ENCODE measurements at places on chromosomes 7 and 10.

DNA sequence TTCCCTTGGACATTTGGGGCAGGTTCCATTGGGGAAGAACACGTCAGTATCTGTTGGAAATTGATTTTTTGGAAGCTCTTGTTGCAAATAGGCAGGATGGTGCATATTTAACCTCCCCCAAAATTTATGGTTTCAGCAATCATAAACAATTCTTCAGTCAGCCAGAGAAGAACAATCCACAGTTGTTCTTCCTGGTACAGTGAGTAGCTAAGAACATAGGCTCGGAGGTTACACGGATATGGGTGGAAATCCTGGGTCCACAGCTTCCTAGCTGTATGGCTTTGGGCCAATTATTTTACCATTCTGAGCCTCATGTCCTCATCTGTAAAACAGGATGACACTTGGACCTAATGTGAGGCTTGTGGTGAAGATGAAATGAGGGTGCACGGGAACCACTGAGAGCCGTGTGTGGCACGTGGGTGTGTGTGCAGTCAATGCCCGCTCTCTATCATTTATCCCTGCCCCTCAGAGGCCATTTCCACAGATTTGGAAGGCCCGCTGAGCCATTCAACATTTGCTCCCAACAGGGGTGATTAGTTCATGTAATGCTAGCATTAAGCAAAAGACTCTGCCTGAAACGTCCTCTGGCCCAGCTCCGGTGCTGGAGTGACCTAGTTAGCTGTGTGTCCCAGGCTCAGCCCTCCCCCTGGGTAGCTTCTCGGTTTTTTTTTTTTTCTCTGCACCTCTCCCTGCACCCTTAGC is 9.7 kb downstream of the CAMK1D start:
- no peak for DNase-seq

DNA sequence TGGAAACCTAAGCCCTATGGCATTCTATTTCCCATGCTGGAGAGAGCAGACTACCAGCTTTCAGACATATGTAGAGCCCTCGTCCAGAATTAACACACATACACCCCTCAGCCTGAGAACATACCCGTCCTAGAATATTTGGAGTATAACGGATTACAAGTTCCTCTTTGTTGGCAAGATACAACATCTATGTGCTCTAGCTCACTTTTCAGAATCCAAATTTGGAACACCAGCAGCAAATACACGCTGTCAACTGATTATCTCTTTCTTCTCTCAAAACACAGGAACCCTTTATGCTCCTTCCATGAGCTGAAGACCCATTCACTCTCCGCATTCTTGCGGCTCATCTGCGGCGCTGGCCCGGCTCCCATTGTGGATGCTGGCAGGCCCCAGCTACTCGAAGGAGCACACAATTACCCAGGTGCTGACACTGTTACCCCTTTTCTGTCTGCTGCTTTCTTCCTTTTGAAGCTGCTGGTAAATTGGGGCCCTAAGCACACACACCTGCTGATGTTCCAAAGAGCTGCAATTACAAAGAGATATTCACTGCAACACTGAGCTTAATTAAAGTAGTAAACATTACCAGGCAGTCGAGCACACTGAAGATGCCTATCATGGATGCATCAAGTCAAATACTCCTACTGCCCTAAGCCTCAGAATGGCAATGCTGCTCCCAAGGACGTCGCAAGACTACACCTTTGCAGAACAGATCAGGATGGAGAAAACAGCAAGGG is 70.0 kb downstream of the VOPP1 start:
- DNase-seq, result no peak

GRCh38 chr10:21529032-21529910 is 3.8 kb upstream of the SKIDA1 start:
- no peak for DNase-seq

DNA sequence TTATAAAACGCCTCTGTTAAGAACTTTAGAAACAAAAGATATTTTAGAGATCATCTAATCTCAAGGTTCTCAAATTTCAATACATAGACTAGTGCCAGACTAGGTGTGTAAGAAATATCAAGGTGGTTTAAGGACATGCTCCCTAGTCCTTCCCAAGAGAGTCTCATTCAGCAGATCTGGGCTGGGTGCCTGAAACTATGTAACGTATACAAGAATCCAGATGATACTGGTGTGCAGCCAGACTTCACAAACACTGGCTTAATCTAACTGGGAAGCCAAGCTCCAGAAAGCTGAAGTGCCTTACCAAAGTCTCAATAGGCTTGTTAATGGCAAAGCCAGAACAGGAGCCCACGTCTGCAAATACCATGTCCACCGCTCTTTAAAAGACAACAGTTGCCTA is 105.0 kb upstream of the AMPH start:
- no peak for DNase-seq

- DNase-seq, result no peak
Measured at GRCh38 chr10:29302499-29302898, 13.6 kb downstream of the LYZL1 start.

- no peak for DNase-seq
Measured at GRCh38 chr10:119969609-119970008, 77.1 kb downstream of the SEC23IP start.

DNA sequence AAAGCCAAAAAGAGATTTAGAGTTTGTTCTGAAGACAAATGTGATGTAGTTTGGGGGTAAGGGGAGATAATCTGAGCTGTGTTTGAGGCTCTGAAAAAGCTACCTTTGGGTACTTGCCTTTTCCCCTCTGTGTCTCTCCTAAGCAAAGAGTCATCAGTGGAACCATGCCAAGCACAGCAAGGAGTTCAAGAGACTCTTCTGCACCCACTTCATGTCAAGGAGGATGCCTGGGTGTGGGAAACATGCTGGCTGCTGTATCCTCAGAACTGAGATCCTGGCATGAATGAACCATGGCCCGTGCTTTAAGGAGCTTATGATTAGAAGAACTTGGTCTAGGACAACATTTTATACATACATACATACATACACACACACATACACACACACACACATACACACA is 142.9 kb downstream of the NOC3L start:
- no peak for DNase-seq

- DNase-seq, result no peak
Measured at GRCh38 chr7:80902019-80902418, 16.8 kb downstream of the SEMA3C start.
